ENCODE measurements at places on chromosomes 12 and 14.

DNA sequence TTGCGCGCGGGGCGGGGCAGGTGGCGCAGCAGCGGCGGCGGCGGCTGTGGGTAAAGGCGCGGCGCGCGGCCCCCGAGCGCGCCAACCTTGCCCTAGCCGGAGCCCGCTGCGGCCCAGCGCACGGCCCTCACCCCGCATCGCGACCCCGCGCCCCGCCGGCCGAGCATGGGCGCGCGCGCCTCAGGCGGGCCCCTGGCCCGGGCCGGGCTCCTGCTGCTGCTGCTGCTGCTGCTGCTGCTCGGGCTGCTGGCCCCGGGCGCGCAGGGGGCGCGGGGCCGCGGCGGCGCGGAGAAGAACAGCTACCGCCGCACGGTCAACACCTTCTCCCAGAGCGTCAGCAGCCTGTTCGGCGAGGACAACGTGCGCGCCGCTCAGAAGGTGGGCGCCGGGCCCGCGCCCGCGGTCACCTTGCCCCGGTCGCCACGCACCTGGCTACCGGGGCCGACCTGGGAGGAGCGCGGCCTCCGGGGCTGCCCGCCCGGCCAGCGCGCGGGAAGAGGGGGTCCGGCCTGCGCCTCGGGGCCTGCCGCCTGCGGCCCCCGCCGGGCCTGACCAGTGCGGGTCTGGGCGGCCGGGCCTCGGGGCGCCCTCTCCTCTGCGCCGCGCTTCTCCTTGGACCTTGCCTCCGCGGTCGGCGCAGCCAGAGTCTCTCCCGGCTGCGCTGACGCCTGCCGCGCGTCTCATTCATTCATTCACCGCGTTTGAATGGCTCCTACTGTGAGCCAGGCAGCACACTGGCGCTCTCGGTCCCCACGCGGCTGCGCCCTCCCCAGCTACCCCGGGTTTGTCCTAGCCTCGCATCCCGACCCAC, at the start of gene BRI3BP:
Gene BRI3BP, plus strand, starts transcription at position 20 of the 811 bp plus-strand sequence. Its CDS starts 146 bp downstream, at position 166.
- DNase-seq: no peak

DNA sequence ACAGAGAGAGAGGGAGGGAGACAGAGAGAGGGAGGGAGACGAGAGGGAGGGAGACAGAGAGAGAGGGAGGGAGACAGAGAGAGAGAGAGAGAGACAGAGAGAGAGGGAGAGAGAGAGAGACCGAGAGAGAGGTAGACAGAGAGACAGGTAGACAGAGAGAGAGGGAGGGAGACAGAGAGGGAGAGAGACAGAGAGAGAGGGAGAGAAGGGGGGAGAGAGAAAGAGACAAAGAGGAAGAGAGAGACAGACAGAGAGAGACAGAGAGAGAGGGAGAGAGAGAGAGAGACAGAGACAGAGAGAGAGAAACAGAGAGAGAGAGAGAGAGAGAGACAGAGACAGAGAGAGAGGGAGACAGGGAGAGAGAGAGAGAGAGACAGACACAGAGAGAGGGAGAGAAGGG, 47.8 kb upstream of the GALNT9 start:
- no peak for DNase-seq

- DNase-seq: no peak
Measured at GRCh38 chr12:111445726-111446581, 40.2 kb downstream of the SH2B3 start.

DNA sequence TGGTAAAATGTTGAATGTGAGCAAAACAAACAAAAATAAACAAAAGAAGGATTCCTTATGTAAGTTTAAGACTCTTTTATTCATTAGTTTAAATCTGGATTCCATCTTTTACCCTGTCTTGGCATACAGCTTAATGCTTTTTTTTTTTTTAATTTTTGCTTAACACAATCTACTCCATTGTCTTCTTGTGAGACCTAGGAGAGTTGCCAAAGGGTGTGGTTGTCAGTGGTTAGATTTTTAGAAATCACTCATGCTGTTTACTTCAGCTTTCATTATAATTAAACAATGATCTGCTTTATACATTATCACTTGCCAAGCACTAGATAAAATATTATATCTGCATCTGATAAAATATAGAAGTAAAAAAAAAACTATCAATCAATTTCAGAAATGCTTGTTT, 77.7 kb upstream of the KITLG start:
- DNase-seq: no peak

DNA sequence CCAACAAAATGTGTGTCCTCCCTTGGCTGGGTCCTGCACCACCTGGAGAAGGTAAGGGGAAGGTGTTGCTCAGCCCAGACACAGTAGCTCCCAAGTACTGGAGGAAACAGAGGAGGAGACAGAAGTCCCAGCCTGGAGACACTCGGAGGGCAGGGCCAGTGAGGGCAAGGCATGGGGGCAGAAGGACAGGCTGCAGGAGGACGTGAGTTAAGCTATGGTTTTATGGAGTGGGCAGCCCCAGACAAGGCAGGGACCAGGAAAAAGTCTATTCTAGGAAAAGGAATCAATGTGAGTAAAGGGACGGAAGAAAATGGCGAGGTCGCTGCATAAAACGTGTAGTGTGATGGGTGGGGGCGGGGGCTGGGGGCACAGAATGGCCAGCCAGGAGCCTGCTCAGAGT, 210.1 kb upstream of the DIO3 start:
- no peak for DNase-seq

DNA sequence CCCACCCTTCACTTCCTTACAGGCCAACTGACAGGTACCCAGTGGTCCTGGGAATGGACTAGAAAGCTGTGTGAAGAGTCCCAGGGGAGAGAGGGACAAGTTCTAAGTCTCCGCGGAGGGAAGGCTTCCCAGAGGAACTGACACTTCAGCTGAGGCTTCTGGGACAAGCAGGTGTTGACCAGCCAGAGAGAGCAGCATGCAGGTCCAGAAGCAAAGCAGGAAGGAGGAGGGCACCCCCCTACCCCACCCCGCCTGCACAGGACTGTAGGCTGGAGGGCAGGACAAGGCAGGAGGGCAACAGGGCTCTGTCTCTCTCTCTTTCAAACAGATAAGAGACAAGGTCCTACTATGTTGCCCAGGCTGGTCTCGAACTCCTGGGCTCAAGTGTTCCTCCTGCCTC, 58.2 kb upstream of the CORO1C start:
- DNase-seq: no peak

DNA sequence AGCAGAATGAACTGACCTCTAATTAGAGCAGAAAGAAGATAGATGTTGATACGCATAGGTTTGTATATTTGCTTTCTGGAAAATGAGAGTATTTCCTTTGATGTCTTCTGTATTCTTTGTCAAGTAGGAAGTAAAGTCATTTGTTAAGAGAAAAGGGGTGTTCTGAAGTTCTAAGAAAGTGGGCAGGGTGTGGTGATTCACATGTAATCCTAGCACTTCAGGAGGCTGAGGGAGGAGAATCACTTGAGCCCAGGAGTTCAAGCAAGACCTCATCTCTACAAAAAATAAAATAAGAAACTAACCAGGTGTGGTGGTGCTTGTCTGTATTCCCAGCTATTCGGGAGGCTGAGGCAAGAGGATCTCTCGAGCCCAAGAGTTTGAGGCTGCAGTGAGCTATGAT, 2.8 kb downstream of the RHNO1 start:
- DNase-seq: no peak

DNA sequence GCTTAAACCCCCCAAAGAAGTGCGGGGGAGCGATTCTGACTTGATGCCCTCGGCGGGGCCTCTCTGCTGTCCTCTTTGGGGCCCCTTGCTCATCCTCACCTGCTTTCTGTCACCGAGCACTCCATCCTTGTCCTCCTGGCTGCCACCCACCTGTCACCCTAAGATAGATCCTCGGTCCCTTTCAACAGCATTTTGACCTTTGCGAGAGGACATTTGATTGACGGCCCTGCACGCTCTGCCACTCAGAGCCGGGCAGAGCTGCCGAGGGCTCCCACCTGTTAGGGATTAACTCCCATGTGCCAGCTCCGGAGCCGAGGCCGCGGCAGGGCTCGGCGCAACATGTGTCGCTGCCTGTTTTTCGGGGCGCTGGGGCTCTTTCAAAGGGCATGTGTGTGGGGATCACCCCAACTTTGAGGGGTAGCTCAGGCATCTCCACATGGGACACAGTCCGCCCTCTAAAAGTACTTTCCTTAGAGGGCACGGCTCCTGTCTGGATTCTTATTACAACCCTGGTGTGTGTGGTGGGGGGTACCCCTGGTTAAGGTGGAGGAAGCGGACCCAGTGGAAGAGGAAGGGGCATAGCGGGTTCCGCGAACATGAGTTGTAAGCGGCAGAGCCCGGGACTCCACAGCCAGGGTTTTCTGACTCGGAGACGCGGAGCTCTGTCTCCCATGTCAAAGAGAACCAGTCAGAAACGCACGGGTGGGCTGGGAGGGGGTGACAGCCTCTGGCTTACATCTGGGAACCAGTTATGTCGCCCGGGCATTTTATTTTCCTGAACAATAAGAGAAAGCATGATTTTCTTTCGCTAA, 811 bp upstream of the MEG3 start:
- DNase-seq: no peak

DNA sequence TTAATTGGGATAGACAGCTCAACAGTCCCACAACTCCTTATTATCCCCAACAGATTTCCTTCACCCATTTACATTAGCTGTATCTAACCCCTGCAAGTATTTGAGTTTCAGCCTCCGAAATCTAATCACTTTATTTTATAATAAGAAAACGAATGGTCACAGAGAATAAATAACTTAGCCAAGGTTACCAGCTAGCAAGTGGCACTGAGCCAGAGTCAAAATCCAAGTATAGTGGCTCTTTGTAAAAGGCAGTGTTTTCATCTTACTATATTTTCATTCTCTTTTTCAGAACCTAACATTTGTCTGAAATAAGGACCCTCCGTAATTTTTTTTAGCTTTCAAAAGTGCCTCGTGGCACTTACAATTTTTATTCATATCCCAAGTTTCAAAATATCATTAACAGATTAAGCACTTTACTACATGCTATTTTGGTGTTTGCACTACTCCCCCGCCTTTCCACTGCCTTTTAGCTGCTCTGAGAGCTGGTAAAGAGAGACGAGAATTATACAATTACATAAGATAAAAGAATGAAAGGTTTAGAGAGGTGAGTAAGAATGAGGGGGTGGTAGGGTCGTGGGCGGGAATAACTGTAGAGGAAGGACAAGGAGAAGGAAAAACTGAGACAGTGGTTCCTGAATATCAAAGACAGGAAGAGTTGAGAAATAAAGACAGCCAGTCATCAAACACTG, 3.7 kb upstream of the USP15 start:
- DNase-seq: no peak

GRCh38 chr12:51714666-51715065, 123.6 kb downstream of the SCN8A start:
- DNase-seq: no peak
